Activated gamma-delta T cell treated with anti-CD3 and anti-CD28 coated beads, Interleukin-2, amount 50 U/mL, for 16 hours (primary cell): ENCODE measurements at places on chromosomes 2 and 18.

DNA sequence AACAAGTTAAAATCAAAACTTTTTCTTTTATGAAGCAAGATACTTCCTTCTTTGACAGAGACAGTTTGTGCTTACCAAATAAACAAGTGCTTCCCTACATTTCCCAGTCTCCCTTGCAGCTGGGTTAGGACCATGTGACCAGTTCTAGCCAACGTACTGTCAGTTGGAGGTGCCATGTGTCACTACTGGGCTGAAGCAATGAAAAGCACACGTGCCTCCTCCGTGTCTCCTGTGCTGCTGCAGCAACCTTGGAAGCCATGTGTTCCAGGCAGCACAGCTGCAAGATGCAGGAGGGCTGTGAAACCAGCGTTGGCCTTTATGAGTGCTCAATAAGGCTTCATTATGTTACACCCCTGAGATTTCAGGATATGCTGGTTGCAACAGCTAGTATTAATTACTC lies 93.2 kb downstream of the DHRS9 start:
- no peak for DNase-seq

GRCh38 chr2:14524803-14525080 lies 107.8 kb upstream of the LRATD1 start:
- DNase-seq = no peak

DNA sequence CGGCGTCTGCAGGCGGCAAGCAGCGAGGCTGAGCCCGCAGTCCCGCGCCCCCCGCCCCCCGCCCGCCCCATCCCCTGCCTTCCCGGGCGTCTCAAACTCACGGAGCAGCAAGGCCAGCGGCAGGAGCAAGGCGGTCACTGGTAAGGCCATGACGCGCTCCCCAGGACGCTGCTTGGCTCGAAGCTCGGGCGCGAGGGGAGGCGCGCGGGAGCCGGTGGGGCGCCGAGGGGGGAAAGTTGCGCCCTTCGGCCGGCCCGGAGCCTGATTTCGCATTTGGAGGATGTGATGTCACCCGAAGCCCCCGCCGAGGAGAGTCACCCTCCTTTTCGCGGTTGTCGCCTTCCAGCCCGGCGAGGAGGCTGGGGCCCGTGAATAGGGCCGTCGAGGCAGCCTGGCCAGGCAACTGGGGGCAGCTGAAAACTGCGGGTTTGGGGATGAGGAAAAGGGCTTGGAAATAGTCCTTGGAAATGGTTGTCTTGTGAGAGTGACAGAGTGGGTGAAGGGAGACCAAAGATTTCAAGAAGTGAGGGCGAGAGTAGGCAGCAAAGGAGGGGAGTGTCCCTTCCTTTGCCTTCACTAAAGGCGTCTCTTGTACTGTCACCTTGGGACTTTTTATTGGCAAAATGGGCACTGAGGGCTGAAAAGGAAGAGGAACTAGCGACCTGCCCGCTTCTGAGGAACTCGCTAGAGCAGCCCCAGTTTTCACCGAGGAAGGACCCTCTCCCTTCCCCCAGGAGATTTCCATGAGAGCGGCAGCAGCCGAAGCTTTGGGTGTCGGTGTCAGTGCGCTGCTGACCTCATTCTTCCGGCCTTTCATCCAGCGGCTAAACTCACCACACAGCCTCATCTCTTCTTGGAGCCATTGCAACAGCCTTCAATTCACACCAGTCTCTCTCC lies at the start of gene CD8A:
CD8A (minus strand) TSS at position 238 of the 897 bp plus-strand sequence; CDS start at position 150, 88 bp downstream.
- DNase-seq = no peak

DNA sequence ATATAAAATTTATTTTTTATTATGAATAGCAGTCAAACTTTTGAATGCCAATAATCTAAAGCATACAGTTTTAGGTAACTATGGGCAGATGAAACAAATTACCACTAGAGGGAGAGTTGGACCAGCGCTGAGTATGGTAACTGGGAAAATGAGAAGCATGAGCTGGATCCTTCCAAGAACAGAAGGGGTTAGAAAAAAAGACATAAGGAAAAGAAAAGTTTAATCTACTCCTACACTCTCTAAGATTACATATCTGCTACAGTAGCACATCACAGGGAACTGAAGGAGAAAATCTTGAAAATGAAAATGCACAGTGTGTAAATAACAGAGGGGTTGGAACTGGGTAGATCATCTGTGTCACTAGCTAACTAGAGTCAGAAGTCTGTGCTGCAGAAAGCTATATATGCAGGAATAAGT lies 15.5 kb downstream of the REG3G start:
- DNase-seq = no peak

- no peak for DNase-seq
Observed at GRCh38 chr2:23002234-23002633, 382.7 kb upstream of the KLHL29 start.

GRCh38 chr2:235116885-235117492 lies 165.2 kb downstream of the SH3BP4 start:
- DNase-seq = no peak

DNA sequence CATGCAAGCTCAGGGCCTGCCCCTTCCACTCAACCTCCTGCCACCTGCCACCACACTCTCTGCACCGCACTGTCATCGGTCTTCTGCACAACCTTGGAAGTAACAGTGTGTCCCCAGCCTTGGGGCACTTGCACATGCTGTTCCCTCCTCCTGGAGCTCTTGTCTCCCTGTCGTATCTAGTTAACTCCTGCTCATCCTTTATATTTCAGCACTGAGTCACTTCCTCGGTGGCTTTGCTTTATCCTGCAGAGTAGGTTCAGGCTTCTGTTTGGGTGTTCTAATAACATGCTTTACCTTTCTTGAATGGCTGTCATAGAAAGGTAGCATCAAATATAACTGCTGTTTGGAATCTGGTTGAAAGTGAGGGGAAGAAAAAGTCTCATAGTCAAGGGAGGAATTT lies 25.3 kb downstream of the PAX8 start:
- DNase-seq = no peak

GRCh38 chr2:135840601-135841000 lies 3.6 kb upstream of the LCT start:
- DNase-seq = no peak

GRCh38 chr2:65930259-65930658 lies 497.9 kb upstream of the SPRED2 start:
- DNase-seq = no peak

DNA sequence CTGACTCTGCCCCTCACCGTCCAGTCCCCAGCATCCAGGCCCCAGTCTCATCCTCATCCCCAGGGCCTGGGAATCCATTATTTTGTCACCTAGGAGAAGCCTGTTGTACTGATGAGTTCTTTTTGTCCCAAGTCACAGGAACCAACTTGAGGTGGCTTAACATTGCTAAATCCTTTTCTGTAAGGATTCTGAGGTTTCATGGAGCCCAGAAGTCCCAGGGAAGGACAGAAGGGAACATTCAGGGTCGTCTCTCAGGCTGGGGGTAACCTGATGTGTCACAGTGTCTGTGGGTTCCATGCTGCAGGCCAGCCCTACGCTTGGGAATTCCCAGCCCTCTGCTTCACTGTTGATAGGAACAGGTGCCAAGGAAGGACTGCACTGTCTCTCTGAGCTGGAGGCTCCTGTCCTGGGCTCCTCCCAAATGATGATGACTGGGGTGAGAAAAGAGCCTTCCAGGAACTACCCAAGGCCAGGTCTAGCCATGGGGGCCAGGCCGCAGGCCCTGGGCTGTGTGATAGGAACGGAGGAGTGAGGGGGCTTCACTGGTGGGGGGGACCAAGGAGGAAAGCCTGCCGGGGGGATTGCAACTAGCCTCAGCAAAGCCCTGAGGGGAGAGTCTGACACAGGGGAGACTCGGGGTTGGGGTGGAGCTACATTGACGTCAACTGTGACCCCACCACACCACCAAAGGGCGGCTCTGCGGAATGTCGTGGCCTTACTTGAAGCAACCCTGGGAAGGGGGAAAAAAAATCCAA lies 145.7 kb downstream of the SMAD7 start:
- DNase-seq = no peak

DNA sequence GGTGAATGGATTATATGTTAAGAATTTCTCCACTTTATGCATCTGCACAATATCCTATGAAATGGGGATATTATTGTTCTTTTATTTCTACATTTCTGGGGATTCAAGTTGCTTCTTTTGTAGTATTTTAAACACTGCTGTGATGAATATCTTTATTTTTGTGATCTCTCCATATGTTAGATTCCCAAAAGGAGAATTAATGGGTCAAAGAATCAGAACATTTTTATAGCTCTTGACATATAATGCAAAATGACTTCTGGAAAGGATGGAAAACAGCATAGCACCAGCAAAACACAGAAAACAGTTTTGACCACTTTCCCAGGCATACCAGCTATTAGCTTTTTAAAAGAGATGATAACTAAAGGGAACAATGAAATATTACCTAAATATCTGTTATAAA lies 135.5 kb downstream of the NCKAP5 start:
- DNase-seq = no peak

DNA sequence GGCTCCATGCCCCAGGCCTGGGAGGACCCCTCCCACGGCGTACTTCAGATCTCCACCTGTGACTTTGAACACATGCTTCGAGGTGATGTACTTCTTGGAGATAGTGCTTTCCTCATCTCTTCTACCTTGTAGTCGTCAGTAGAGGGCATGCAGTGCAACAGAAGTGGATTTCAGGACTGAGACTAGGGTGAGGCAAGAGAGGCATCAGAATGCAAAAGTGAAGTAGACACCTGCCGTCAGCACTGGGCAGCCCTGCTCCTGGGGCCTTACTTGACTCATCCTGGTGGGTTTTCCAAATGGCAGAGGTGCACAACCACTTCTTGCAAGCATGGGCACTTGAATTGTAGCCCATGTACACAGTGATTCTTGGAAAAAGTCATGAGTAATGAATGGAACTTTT lies 258.8 kb downstream of the NEDD4L start:
- DNase-seq = no peak

DNA sequence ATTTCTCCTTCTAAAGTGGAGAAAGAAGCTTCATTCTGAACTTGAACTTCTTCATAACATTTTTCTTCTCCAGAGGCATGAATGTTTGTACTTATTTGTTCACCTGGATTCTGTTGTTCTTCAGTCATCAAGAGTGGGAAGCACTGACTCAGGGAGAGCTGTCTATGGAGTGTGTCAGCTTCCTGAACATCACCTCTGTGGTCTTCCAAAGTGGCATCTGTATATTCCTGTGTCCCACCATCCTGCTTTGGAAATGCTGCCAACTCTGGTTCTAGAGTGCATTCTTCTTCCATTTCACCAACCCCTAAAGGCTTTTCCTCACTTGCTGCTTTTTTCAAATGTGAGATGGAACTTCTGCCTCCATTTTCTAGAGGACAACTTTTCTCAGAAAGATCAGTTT lies 59.5 kb downstream of the TTN start:
- no peak for DNase-seq

DNA sequence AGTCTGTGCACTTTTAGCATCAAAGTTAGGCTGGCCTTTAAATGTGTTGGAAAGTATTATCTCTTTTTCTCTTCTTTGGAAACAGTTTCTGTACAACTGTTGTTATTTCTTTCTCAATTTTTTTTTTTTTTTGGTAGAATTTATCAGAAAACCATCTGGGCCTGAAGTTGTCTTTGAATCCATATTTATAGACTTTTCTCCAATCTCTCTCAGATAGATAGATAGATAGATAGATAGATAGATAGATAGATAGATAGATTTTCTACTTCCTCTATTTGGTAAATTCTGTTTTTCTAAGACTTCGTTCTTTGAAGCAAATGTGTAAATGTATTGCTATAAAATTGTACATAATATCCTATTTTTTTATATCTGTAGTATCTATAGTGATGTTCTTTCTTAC lies 17.5 kb downstream of the DNAJC10 start:
- DNase-seq = no peak

GRCh38 chr2:145682546-145683157 lies 1162.7 kb upstream of the ZEB2 start:
- DNase-seq = no peak

DNA sequence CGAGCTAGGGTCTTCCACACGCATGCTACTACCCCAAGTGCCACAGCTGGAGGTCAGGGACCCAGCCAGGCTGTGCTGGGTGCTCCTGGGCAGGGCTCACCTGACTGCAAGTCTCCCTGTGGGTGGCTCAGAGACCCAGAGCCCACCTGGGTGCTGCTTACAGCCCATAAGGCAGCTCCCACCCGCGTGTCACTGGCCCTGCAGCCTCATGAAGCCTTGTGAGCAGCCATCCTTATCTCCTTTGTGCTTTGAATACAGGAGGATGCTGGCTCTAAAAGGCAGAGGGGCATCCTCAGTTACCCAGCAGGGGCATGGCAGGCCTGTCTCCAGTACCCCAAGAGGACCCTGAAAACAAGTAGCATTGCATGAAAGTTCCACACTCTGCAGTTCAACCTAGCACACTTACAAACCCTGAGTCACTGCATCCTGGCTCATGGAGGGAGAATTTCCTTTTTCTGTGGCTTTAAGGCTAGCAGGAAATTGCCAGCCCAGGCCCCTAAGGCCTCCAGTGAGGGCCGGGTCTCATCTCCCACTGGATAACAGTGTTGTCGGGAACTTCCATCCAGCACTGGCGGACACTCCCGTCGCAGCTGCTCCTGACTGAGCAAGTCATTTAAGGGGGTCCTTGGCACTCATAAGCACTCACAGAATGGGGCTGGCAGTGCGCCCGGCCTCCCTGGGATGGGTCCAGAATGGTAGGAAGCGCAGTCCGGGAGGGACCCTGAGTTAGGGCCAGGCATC lies 137.1 kb downstream of the RPIA start:
- DNase-seq = no peak

DNA sequence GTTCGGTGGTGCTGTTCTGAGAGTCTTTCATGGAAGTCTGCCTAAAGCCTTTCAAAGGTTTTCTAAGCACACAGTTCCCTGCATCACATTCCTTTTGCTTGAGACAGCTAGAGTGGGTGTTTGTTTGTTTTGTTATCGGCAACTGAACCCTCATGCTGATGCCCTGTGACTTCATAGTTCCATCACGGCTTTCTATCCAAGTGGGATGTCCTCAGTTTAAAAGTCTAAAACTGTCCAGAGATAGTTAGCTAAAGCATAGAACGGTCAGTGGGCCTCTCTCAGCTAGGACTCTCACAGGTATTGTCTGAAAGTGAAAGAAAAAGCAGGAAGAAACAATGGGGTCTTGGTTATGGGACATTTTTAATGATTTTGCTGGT lies 337.3 kb downstream of the OSR1 start:
- DNase-seq = no peak

GRCh38 chr18:7617738-7618422 lies 50.8 kb downstream of the PTPRM start:
- DNase-seq = no peak

GRCh38 chr2:51490576-51491234 lies 458.8 kb upstream of the NRXN1 start:
- no peak for DNase-seq

DNA sequence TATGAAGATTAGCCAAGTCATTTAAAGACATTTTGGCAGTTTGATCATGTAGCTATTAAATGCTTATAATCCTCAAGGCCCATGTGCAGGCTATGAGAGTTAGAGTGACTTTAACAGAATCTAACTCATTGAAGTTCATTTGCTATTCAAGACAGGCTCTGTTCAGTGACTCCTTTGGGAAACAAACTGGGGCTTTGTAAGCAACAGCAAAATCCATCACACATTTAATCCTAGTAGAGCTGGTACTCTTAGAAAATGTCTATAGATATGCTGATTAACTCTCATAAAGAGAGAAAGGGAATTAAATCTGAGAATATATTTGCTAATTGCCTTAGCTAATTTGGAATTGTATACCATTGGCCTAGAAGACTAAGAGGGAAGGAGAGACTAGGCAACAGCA lies 182.8 kb upstream of the SESTD1 start:
- DNase-seq = no peak
